ENCODE measurements at places on chromosomes 3 and 15.

DNA sequence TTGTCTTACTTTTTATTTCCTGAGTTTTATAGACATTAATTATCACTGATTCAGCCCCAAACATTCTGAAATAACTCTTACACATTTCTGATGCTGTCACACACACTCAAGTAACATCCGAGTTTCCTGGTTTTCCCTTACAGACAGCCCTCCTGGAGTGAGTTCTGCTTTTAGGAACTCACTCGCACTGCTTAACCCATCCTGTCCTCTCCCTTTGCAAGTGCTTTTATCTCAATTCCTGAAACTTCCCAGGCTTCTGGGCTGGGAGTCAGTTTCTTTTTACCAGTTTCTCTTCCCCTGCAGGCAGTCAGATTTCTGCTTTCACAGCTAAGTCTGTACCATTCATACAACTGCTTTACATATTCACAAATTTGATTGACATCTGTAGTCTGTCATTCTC is 15.6 kb upstream of the SH3GL3 start:
- DNase-seq, result no peak

DNA sequence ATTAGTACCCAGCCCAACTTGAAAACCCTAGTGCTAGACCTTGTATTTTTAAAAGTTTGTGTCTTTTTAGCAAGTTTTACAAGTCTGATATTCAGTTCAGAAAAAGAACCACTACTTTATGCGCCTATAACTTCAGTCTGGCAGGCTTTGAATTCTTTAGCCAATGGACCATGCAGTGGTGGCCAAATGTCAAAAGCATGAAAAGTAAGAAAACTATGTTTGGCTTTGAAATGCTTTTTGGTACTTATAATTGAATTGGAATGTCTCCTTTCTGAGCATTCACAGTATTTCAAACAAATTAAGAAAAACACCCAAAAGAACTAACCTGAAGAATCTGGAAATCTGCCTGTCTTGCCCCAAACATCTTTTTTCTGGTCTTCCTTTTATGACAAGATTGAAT is 12.8 kb downstream of the WDR48 start:
- no peak for DNase-seq

- DNase-seq, result no peak
Measured at GRCh38 chr3:65888980-65889706, 149.6 kb downstream of the MAGI1 start.

GRCh38 chr3:189099031-189099471 is 72.7 kb upstream of the TPRG1 start:
- DNase-seq, result no peak

- no peak for DNase-seq
Measured at GRCh38 chr3:1294586-1294985, 201.8 kb downstream of the CNTN6 start.

DNA sequence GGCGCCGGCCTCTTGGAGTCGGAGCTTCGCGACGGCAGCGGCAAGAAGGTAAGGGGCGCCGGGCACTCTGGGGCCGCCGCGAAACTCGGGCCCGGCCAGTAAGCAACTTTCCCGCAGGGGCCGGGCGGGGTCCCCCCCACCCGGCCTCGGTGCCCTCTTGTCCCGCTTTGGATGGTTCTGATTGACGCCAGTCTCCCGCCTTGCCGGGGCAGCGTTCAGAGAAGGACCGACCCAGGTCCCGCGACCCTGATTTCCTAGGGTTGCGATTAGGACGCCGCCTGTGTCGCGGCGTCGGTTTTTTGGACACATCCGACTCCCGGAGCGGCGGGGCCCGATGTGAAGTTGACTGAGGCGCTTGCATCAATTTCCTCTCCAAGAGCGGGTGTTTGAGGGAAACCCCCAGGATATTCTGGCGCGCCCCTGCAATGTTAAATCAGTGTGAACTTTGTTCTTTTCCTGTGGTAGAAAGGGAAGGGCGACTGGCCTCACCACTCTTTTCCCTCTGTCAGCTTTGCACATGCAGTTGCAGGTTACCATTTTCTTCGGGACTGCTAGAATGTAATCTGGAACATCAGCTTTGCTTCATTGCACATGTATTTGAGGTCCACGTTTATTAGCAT is 755 bp downstream of the PDE8A start:
- peak; percentile 59 for DNase-seq

DNA sequence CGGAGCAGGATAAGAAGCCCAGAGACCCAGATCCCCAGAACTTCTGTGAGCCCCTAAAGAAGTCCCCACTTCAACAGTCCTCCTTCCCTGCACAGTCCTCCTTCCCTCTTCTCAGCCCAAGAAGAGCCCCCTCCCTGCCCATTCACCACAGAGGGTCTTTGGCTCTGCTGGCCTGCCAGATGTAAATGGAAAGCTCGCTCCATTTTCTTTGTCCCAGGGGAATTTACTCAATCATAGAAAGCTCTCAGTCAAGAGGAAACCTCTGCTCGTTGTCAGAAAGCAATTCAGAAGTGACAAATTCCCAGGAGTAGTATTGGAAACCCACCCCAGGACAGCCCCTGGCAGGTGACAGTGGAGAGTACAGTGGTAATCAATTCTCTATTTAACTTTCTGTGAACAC is 105.5 kb upstream of the SMAD3 start:
- DNase-seq, result no peak

DNA sequence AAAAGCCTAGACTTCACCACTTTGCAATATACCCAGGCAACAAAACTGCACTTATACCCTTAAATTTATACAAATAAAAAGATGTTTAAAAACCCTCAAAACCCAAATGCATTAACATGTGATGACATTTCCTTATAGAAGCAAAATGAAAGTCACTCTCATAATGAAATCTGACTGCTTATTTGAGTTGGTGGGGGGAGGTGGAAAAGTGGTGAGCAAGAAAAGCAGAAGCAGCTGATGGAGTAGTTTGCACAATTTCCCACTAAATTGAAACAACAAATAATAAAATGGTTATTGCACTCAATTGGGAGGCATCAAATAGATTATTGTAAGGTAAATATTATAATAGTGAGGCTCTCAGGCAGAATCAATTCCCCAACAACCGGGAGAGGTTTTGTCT is 54.0 kb upstream of the GADL1 start:
- DNase-seq, result no peak

GRCh38 chr3:126136428-126137220 is 43.8 kb downstream of the ALDH1L1 start:
- no peak for DNase-seq

GRCh38 chr3:112199622-112200316 is 66.7 kb upstream of the GCSAM start:
- DNase-seq, result no peak

GRCh38 chr3:28645149-28645548 is 296.5 kb upstream of the AZI2 start:
- DNase-seq, result no peak

- DNase-seq, result no peak
Measured at GRCh38 chr3:30199855-30200254, 406.5 kb upstream of the TGFBR2 start.

DNA sequence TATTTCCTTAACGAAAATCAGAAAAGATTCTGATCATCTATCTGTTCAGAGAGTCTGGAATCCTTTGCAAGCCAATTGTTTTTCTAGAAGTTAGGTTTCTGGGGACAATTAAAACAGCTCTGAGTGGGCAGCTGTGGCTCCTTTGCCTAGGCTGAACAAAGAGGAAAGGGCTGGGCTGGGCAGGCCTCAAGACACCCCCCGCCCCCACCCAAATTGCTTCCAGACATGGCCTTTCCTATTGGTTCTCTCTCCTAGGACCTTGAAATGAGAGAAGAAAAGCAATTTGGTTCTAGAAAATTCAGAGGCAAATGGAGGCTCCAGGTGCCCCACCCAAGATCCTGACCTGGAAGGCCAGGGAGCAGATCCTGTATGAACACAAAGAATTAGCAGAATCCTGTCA is 2.3 kb upstream of the ADPGK start:
- DNase-seq, result no peak

GRCh38 chr15:70947351-70948335 is 55.0 kb downstream of the LRRC49 start:
- no peak for DNase-seq

- no peak for DNase-seq
Measured at GRCh38 chr15:32657198-32657883, 15.8 kb downstream of the SCG5 start.

DNA sequence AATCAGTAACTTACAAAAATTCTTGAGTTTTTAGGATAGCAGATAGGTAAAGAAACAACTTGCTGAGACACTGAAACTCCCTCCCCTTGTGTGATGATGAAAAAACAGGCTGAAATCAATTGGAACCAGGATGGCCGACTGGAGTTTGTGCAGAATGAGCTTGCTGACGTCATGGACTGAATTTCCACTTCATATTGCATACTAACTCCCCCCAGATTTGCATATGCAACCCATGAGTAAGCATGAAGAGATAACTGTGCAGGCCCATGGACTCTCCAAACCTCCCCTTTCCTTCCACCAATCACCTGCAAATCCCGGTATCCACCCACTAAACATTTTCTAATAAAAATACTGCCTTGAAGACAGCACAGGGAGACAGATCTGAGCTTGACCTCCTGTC is 82.0 kb upstream of the SCN5A start:
- no peak for DNase-seq

DNA sequence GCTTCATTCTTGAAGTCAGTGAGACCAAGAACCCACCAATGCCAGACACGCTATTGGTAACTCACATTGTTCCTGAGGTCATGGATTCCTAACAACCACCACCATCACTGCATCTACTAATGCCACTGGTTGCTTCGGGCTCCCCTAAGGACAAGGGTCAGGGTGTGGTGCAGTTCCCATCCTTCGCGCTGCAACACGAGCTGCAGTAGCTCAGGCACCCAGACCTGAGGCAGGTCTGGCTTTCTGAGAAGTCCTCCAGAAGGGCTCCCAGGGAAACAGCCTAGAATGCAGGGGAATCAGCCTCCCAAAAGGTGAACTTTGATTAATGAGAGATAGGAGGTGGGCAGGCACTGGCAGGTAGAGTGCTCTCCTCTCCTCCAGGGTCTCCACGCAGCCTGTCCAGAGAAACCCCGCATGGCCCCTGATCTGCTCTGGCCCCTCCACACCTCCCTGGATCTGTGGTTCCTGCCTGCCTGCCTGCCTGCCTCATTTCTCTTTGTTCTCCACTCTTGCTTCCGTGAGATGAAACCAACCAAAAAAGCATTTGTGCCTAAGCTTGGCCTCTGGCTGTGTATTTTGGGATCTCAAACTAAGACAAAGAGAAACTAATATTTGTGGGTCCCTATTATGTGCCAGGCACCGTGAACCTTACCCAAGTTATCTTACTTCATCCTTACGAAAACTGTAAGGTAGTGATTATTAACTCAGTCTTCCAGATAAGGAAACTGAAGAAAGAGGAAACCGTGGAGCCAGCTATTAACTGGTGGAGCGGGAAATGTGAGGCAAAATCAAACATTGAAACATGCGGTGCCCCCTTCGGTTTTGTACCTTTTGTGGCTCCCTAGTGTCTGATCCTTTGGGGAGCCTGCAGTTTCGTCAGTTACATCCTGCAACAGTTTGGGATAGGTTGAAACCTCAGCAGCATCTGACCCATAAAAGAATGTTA is 43.9 kb upstream of the USP3 start:
- no peak for DNase-seq

- DNase-seq, result no peak
Measured at GRCh38 chr3:131503320-131503635, 507 bp upstream of the MRPL3 start.

- no peak for DNase-seq
Measured at GRCh38 chr15:88902846-88903245, 7.5 kb upstream of the HAPLN3 start.

GRCh38 chr3:71025516-71025915 is 558.0 kb downstream of the FOXP1 start:
- no peak for DNase-seq

DNA sequence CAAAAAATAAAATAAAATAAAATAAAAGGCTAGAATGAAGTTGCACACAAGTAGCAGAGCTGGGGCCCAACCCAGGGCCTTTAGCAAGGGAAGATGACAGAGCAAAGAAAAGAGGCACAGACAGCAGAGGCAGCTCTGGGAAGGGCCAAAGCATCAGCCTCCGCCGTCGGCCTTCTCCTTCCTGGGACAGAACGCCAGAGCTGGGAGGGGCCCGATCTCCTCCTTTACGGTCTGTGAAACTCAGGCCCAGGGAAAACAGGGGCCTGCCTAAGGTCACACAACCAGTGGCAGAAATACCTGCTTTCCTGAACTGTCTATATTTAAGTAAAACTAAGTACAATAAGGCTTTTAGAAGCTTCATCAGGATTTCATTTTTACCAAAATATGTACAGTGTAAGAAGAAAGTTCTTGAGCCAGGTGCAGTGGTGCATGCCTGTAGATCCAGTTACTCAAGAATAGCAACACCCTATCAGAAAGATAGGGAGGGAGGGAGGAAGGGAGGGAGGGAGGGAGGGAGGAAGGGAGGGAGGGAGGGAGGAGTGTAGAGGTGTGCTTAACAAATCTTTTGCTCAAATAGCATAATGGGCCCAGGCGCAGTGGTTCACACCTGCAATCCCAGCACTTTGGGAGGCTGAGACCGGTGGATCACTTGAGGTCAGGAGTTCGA is 43.0 kb upstream of the MUC4 start:
- DNase-seq, result no peak

Measured in stimulated activated CD4-positive, alpha-beta T cell treated with anti-CD3 and anti-CD28 coated beads, Interleukin-1b, Interleukin-23, amount 100 ng/mL, for 48 hours (primary cell).